SW480 (cell line): ENCODE measurements at places on chromosomes 11 and 22.

DNA sequence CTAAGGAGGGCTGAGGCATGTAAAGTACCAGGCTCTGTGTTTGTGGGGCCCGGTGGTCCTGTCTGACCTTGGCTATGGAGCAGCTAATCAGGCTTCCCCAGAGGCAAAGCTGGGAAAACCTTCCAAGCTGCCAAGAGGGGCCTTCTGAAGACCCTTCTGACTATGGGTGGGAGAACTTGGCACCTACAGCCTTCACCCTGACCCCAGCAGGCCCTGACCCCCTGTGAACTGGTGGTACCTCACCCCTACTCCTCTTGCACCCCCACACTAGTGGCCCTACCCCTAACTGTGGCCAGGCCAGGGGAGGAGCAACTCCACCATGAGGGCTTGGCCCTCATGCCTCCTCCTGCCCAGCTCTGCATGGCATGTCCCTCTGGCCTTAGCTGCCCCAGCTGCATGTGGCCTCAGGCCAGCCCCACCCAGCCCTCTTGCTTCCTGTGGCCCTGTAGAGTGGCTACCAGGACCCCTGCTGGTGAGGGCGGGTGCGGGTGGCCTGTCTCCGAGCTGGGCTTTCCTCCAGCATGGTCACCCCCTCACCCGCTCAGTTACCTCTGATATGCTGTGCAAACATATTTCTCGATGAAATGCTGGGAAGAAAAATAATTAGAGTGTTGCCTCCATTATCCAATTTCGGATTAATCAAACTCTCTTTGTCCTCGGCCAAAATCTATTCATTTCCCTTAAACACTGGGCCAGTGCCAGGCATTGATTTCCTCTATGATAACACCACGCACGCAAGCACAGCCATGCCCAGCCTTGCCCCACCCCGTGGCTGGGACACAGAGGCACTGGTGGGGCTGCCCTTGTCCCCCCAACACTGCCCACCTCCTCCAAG is 7.5 kb downstream of the GNAZ start:
- DNase-seq, result no peak

- no peak for DNase-seq
Observed at GRCh38 chr11:114232400-114233059, 63.7 kb upstream of the NNMT start.

DNA sequence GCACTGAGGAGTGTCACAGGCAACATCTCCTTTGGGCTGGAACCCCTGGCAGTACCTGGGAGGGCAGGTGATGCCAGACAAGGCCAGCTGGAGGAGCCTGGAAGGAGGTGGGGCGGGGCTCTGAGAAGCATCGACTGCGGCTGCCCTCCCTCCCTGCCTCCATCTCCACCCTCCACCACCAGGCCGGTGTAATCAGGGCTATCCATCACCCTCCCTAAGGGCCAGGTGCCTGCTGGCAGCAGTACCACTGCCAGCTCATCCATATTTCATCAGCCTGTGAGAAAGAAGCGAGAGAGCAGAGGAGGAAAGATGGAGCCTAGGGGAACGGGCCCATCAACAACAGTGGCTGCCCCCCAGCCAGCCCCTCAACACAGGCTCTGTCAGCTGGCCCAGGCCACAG is 51.4 kb upstream of the RASD2 start:
- no peak for DNase-seq

DNA sequence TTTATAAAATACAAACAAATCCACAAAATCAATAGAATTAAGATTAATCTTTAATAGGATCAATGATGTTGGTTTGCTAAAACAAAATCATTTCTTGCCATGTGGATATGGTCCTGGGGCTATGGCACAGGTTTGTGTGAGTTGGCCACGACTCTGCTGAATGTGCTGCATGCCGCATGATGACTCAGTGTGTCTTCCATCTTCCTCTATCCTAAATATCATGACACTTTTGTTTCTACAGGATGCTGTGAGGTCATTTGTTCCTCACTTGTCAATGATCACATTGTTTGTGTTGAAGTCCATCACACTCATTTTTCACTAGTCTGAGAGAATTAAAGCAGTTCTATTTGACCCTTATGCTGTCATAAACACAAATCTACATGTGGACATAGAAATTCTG is 167.2 kb upstream of the ZBED5 start:
- DNase-seq, result no peak

DNA sequence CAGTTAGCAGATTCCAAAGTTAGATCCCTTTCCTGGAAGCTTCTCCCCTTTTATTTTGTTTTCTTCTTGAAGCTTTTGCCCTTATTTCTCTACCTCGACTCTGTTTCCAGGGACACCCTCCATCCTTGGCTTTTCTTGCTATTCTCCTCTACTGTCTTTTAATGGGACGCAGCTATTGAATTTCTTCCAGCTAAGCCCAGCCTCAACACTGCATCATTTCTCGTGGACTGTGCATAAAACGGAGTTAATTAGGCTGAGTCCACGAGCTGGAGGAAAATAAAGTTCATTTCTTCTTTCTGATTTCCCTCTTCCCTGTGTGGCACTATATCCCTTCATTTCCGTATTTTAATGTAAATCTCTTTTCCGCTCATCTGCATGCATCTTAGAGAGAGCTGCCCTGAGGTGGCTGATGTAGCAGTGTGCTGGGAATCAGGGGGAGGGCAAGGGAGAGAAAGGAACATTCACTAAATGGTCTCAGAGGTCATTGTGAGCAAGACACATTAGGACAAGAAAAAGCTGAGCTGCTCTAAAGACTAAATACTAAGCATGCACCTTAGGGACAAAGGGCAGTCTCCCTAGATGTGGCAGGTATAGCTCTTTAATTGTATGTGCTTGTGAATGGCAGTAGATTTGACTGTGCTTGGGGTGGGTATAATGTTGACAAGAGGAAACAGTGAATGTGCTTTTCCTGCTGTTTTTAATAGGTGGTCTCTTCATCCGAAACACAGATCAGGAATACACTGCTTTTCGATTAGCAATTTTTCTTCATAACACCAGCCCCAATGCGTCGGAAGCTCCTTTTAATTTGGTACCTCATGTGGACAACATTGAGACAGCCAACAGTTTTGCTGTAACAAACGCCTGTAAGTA is 1.9 kb downstream of the GRIA4 start:
- no peak for DNase-seq

DNA sequence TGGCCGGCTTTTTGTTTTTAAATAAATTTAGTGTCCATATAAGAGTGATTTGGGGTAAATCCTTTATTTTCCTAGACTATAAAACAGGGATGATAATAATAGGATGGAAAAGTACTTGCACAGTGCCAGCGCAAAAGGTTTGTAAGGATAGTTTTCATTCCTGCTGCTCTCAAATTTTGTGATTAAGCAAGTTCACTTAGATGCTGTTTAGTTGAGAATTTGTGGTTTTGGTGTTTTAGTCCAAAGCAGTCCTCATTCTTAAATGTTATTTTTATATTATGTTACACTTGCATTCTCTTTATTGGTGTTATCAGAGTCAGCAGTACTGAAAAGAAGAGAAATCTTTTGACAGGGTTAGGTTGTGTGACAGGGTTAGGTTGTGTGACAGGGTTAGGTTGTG is 47.9 kb downstream of the PPP6R3 start:
- DNase-seq, result no peak

- DNase-seq, result no peak
Observed at GRCh38 chr11:107018902-107019493, 722 bp upstream of the GUCY1A2 start.

DNA sequence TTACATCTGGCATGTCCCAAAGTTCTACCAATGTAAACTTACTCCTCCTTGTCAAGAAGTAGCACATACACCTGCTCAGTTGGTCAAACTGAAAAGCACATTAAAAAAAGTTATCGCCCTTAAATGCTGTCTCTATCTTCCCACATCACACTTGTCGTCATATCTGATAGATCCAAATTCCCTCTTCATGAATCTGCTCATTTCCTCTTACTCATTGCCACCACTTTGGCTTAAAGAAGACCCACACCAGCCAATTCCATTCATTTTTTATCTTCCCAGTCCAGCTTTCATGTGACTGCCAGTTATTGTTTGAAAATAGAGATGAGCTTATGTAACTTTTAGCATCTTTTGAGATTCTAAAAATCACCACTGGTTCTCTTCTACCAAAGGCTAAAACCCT is 305.9 kb upstream of the MTNR1B start:
- no peak for DNase-seq

GRCh38 chr11:69654001-69654659 is 13.2 kb downstream of the CCND1 start:
- DNase-seq, result no peak

GRCh38 chr11:83543706-83544439 is 257.7 kb upstream of the CCDC90B start:
- no peak for DNase-seq

- no peak for DNase-seq
Observed at GRCh38 chr22:44158816-44159215, 21.9 kb upstream of the PARVG start.

- no peak for DNase-seq
Observed at GRCh38 chr11:93131709-93132108, 66.1 kb downstream of the SLC36A4 start.

DNA sequence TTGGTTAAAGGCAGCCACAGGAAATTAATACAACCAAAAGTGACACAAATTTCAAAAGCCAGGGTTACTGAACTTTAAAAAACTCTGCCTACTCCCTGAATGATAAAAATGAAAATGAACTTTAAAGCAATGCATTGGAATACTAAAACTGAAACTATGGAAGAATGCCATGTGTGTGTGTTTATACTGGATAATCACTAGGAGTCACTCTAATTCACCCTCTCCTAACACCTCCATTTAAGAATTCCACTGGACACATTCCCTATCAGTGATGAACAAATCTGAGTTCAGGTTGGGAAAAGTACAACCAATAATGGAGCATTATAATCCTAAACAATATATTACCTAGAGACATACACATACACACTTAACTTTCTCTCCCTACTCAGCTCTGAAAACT is 27.5 kb upstream of the PLAAT3 start:
- no peak for DNase-seq
